ENCODE measurements at places on chromosomes 11 and 22.

GRCh38 chr11:108160970-108161566, 39.7 kb downstream of the ACAT1 start:
- DNase-seq = peak; percentile 91

DNA sequence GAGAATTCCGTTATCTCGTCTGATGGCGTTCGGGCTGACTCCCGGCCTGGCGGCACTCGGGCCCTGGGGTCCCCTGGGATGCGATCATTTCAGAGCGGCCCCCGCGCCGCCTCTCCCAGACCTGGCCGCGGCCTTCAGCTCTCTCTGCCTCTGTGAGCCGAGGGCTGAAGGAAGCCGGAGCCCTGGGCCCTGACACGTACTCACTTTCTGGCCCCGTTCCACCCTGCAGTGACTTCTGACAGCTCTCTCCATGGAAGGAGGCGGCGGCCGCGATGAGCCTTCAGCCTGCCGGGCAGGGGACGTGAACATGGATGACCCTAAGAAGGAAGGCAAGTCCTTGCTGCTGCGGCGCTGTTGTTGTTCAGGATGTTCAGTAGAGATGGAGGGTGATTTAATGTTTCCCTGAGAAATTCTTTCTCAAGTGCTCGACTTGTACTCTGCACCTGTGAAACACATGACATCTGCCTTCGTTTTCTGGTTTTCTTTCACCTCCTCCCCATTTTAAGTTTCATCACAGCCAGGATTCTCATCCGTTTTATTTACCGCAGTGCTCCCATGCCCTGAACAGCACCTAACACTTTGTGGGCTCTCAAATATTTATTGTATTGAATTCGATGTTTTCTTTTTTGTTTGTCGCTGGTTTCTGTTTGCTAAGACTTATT, 612 bp downstream of the GTSE1 start:
- peak; percentile 71 for DNase-seq

- DNase-seq = no peak
Measured at GRCh38 chr22:35314161-35314942, 14.7 kb downstream of the TOM1 start.

- DNase-seq = no peak
Measured at GRCh38 chr11:17486646-17487045, 10.0 kb upstream of the ABCC8 start.

DNA sequence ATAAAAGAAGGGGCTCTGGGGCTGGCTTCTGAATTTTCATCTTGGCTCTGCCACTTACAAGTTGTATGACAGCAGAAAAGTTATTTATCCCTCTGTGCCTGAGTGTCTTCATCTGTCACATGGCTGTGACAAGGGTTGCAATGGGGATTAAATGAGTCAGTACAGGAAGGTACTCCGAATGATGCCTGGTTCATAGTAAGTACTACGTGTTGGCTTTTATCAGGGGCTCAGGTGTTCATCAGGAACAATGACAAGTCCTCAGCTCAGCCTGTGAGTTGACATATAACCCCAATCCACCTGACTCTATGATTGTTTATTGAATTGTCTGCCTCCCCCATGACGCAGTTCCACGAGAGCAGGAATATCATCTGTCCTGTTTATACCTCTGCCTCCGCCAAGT, 45.7 kb downstream of the PAMR1 start:
- DNase-seq = no peak

- DNase-seq = peak; percentile 70
Measured at GRCh38 chr22:37045958-37046357, 5.6 kb upstream of the KCTD17 start.

DNA sequence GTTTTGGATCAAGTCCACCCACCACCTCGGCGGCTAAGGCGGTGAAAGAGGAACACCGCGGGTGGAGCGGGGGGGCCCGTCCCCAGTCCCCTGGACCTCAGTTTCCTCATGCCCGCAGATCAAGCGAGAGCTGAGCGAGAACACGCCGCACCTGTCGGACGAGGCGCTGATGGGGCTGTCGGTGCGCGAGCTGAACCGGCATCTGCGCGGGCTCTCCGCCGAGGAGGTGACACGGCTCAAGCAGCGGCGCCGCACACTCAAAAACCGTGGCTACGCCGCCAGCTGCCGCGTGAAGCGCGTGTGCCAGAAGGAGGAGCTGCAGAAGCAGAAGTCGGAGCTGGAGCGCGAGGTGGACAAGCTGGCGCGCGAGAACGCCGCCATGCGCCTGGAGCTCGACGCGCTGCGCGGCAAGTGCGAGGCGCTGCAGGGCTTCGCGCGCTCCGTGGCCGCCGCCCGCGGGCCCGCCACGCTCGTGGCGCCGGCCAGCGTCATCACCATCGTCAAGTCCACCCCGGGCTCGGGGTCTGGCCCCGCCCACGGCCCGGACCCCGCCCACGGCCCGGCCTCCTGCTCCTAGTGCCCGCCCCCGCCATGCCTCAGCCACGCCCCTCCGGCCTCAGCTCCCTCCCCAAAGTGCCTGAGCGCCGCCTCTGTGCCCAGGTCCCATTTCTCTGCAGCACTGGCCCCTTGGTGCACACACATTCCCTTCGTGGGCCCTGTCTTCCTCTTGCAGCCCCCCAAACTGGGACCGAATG, 12.7 kb downstream of the MAFF start:
- DNase-seq = peak; percentile 71

DNA sequence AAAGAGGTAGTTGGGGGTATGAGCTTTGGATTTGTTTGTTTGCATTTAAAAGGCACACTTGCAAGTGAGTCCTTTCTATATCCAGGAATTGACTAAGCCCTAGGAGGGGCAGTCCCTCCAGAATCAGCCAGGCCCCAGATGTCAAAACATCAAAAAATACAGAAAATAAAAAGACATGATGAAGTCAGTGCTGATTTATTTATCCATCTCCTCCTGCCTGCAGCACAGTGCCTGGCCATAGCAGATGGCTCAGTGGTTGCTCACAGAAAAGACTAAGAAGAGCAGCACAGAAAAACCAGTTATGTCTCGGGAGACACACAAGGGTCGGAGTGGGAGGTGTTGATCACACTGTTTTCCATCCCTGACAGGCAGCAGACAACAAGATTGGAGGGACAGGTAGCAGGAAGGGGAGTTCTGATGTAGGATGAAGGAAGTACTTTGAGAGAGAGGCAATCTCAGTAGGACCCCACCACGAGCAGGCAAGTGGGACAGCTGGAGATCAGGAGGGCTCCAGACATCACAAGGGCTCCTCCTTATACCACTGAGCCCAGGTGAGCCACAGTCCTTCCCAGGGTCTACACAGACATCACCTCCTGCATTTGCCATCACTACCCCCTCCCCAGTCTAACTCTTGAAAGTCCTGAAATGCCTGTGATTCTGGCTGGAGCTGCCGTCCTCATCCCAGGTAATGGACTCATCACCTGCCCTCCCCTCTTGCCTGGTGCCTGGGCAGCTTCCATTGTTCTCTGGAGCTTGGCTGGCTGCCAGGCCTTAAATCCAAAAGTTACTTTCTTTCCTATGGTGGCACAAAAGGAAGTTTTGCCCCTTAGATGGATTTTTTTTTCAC, 32.3 kb downstream of the TMPRSS5 start:
- DNase-seq = no peak

DNA sequence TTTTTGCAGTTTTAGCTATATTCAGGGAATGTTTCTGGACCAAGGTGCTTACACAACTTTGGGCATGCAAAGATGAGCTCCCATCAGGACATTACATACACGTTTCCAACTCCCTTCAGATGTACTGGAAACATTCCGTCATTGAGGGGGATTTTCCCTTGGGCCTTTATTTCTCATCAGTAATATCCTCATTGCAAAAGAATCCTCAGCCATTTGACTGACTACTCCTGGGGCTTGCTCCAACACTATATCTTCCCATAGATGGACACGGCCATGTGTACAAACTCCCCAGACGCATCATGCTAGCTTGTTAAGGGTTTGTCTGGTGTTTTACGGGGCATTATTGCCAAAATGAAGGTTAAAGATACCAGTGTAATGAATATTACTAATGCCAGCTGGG, 59.3 kb upstream of the NUP160 start:
- DNase-seq = no peak

- DNase-seq = no peak
Measured at GRCh38 chr11:23425381-23425780, 565.1 kb upstream of the CCDC179 start.

GRCh38 chr22:46082633-46083032, 67.7 kb upstream of the PPARA start:
- DNase-seq = no peak

All from Karpas-422 (cell line).